Amniotic stem cell (primary cell): ENCODE measurements at places on chromosomes 1 and 21.

DNA sequence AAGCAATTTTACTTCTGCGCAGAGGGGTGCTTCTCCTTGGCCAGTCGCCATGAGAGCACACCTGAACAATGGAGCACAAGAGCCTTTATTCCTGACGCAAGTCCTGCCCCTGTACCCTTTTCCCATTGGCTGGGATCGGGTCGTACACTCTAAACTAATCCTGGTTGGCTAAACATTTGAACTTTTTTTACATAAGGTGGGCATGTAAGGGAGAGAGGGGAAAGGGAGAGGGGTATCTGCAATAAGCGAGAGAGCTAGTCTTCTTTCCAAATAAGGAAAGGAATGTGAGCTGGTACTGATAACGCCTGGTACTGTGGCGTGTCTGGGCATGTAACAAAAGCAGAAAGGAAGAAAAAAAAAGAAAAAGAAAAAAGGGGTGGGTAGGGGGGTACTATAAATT lies 21.8 kb downstream of the MFSD2A start:
- DNase-seq, result no peak

- DNase-seq, result no peak
Observed at GRCh38 chr1:167517535-167518330, 596 bp downstream of the CD247 start.

GRCh38 chr1:56525489-56526041 lies 53.8 kb downstream of the PLPP3 start:
- DNase-seq, result no peak

GRCh38 chr1:11842154-11843041 lies 5.2 kb downstream of the NPPA start:
- no peak for DNase-seq

DNA sequence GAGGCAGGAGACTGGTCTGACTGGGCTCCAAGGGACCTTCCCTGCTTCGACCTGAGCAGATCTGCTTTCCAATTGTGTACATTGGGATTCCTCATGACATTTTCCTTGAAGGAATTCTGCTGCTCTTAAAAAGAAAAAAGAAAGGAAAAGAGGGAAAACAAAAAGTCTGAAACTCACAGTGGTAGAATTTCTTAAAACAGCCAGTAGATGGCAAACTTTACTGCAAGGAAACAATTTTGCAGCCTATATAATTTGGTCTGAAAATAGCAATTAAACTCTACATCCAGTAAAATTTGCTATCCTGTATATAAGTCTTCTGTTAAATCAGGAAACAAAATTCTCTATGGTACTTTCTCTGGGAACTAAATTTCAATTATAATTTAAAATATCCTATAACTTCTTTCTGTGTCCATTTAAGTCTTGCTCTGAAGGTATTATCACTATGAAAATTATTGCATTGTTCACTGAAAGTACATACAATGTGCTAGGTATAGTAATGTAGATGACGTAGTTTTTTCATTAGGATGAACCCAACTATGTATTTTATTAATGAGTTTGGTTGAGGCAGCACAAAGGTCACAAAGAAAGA lies 59.8 kb downstream of the CRB1 start:
- DNase-seq, result no peak

DNA sequence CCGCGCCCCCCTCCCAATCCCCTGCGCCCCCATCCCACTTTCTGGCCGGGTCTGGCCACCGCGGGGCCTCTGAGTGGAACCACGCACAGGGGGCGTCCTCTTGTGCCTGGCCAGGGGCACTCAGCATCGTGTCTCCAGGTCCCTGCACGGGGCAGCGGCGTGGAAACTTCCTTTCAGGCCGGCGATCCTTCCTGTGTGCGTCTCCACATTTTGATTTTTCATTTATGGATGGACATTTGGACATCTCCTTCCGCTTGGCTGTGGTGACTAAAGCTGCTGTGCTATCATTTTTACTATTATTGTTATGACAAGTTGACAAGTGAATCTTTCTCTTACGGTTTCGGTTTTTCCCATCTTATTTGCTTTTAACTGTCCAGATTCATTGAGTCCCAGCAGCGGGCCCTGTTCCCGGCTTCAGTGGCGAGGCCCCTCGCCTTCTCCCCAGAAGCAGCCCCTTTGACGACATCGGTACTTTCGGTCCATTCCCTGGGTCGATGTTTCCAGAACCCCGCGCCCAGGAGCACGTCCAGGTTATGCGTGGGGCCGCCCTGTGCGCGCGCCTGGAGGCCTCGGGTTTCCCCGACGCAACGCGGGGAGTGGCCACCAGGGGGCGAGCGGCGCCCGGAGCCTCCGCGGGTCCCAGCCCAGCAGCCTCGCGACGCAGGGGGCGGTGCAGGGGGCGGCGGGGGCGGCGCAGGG lies 12.4 kb upstream of the SLC19A1 start:
- DNase-seq, result peak; percentile 31

GRCh38 chr21:45949928-45950739 lies 31.4 kb upstream of the COL6A1 start:
- DNase-seq, result no peak

GRCh38 chr1:114075546-114076242 lies 78.0 kb downstream of the SYT6 start:
- no peak for DNase-seq

GRCh38 chr1:246678816-246679793 lies 45.1 kb upstream of the SCCPDH start:
- no peak for DNase-seq

GRCh38 chr21:23488245-23488644 lies 2119.0 kb downstream of the MRPL39 start:
- no peak for DNase-seq

DNA sequence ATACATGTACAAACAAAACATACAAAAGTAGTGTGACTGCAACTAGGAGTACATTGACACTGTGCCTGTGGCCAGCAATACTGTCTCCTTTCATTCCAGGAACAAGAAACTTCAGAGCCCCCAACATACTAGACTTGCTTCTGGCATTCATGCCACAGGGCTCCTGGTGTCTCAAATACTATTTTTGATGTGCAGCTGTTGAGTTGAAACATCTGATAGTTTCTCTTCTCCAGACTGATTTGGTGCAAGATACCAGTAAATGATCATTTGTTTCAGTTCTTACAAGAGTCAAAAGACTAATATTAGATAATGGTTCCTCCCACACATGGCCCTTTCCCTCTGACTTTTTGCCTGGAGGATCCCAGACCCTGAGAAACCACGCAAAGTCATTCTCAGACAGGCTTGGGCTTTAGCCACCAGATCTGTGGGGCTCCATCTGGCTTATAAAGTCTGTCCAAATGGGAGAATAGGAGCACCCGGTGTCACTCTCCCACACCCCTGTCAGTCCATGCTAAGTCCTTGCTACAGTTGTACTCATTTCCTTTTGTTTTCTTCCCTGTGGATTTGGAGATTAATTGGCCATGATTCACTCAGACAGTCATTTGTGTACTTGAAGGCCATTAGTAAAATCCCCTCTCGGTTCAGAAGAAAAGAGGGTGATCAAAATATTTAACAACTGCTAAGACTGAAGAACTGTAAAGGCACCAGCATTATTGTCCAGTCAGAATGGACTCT lies 163.5 kb upstream of the RUNX1 start:
- DNase-seq, result no peak

DNA sequence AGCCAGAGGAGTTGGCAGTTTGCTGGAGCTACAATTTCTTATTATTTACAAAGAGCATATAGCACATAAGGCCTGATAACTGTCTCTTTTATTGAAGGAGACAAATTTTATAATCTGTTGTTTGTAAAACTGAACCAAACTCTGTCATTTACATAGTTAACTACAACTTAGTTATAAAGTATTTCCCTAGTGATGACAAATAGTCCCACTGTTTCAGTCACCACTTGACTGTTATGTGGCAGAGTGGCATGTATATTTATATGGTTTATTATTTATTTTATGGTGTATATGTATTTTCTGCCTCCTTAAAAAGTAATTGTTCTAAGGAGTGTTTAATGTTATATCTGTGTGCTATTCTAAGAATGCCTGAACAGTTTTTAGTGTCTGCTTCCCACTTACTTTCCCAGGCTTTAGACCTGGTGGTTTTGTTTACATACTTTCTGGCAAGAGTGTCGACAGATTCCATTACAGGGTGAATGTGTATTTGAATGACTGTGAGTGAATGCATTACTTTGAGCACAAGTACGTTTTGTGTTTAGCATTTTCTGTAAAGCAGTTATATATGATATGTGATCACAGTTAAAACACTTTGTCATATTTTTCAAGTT lies 10.0 kb downstream of the TSEN15 start:
- DNase-seq, result no peak

DNA sequence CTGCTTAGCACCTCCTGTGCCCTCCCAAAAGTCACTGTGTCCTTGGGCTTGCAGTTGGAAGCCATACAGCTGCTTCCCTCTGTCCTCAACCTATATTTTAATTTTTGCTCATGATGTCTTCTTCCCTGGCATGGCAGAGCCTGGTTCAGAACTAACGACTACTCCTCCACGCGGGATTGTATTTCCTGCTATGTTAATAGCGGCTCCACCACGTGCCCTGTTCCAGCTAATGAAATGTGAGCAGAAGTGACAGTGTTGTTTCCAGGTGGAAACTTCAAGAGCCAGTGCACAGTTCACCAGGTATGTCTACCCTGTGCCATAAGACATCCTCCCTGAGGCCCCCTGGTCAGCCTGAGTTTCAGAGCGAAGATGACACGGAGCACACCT lies 52.1 kb downstream of the DHRS3 start:
- DNase-seq, result no peak

DNA sequence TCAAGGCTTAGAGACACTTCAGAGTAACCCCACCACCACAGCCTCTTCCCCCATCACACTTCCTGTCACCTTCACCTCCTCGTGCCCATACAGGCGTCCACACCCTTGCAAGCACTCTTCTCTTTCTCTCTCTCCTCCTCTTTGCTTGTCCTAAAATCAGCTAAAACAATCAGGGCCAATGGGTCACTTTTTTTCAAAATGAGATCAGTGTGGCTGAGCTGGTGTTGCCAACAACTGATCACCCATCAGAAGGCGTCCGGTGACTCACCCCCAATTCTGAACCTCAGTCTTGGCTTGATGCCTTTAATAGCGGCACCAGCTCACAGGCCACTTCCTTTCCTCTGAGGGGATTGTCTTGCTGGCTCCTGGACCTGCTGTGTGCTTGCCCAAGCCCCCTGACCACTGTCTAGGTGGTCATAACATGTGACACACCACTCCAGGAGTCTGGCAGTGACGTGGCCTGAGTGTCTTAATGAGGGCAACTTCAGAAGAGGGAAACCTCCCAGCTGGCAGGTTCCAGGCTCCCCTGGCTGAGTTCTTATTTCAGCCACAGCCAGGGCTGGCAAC lies 1.6 kb downstream of the DRAXIN start:
- no peak for DNase-seq

DNA sequence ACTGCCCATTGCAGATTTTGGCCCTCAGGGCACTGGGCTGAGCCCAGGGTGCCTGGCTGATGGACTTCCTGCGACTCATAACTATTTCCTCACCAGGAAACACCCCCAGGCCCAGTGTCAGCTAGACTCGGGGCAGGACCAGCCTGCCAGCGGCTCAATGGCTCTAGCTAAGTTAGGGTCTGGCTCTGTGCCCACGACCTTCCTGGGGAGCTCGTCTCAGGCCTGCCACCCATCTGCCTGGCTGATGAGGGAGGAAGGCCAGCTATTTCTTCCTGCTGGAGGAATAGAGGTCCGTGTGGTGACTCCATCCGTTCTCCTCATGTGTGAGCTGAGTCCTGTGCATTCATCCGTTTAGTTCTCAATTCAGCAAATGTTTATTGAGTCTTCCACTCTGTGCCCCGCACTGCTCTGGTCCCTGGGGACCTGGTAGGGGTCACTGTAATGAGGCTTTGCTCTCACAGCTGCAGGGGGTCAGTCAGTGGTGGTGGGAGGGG lies 44.5 kb downstream of the KIRREL1 start:
- peak; percentile 29 for DNase-seq

GRCh38 chr1:33914531-33914930 lies 50.7 kb downstream of the HMGB4 start:
- no peak for DNase-seq

- no peak for DNase-seq
Observed at GRCh38 chr1:151475175-151475574, 15.9 kb upstream of the POGZ start.

DNA sequence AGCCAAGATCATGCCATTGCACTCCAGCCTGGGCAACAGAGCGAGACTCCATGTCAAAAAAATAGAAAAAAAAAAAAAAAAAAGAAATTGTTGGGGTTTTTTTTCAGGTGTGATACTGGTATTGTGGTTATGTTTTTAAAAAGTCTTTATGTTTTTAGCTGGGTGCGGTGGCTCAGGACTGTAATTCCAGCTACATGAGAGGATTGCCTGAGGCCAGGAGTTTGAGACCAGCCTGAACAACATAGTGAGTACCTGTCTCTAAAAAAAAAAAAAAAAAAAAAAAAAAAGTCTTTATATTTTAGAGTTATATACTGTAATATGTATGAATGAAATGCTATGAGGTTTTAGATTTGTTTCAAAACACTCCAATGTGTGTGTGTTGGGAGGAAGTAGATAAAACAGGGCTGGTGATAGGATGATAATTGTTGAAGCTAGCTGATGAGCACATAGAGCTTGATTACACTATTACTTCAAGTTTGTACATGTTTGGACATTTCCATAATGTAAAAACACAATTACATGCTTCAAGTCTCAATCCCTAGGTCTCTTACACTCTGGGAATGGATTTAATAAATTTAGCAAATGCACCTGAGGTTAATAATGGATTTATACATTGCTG lies 30.2 kb upstream of the ATP5PO start:
- DNase-seq, result no peak

DNA sequence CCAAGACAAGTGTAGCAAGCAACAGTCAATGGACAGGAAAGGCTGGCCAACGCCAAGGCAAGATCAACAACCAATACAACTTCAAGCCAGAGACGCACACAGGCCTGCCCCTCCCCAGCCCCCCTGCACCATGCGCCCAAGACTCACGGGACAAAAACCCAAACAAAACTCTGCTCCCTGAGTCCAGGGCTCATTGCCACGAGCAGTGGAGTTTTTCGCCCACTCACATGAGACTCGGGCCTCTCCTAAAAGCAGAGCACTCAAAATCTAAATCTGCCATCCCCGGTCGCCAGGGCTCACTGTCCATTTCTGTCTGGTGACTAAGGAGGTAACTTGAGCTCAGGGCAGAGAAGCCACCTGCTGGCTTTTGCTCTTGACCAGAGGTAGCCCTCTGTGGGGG lies 174.8 kb downstream of the CLIC6 start:
- DNase-seq, result no peak

- DNase-seq, result no peak
Observed at GRCh38 chr1:33985656-33986055, 121.8 kb downstream of the HMGB4 start.

- no peak for DNase-seq
Observed at GRCh38 chr1:111192658-111193519, 7.6 kb downstream of the DENND2D start.

DNA sequence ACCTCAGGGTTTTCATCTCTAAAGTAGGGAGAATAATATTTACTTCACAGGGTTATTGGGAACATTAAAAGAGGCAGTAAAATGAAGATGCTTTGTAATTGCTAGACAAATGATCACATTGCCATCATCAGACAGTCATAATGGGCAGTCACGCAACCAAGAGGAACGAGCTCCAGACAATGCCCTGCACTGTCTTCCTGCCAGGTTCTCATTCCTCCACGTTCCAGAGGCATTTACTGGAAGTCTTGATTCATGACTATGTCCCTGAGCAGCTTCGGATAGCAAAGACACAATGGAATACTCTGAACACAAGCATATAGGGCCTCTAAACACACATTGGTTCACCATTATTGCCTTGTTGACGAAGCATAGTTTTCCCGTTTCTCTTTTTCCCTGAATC lies 389.7 kb downstream of the NTNG1 start:
- no peak for DNase-seq
